Choroid plexus epithelial cell (primary cell): ENCODE measurements at places on chromosomes 2 and 18.

GRCh38 chr2:84959095-84959565, 11.8 kb upstream of the KCMF1 start:
- peak; percentile 81 for DNase-seq

GRCh38 chr2:58732999-58733398, 491.9 kb upstream of the FANCL start:
- no peak for DNase-seq

DNA sequence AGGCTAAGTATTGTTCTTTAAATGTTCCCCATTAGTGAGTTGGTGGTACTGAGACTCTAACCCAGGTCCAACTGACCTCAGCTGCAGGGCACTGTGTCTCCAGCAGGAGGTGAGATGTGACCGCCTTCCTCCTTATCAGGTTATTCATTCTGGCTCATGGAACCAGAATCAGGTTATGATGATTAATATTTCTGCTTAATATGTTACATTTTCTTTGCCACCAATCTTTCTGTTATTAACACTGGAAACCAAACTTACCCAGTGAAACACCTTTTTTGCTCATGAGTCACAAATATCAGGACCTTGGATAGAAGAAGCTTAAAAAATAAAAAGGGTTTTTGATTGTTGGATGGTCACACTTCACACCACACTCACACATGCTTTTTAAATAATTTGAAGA, 85.4 kb downstream of the DPP4 start:
- peak; percentile 30 for DNase-seq

- no peak for DNase-seq
These were observed 217.6 kb downstream of the BABAM2 start for GRCh38 chr2:28108143-28108542.

DNA sequence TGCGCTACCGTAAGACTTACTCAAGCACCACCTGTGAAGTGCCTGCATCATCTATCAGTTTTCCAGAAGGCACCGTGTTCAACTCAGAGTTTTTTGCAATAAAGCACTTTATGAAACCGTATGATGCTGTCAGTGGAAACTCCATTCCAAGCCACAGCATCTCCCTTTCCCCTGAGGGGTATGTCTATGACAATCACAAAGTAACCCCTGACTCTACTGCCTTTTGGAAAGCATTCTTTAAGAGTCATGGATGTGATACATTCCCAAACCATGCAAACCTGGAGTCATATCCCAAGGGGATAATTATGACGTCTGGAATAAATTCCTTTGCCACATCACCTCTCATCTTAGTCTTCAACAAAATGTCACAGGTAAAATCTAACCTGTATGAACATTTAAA, 39.2 kb downstream of the UNC50 start:
- DNase-seq: no peak
